ENCODE measurements at places on chromosomes 6 and 20. TPM values are rescaled to one million over a fixed set of nuclear protein-coding genes. Genes with fewer than 3 reads are reported as not detected.

CST4 gene
- 0.43 TPM for total RNA-seq

TFAP2D gene
- not detected for total RNA-seq

ADGRB3 gene
- 0.43 TPM for total RNA-seq

OR2H1 gene
- total RNA-seq: 0.14 TPM

COL9A1 gene
- not detected for total RNA-seq

NKX2-4 gene
- not detected for total RNA-seq

HNF4A gene
- total RNA-seq: not detected

ZNF341 gene
- 1.1 TPM for total RNA-seq

JPH2 gene
- 0.43 TPM for total RNA-seq

ADTRP gene
- 3.5 TPM for total RNA-seq

CTCFL gene
- total RNA-seq: not detected

LHFPL5 gene
- total RNA-seq: not detected

NFATC2 gene
- total RNA-seq: under 0.01 TPM

UBE2C gene
- 4.3 TPM for total RNA-seq

SEL1L2 gene
- not detected for total RNA-seq

NRN1 gene
- total RNA-seq: not detected

GABRR1 gene
- not detected for total RNA-seq

TMC2 gene
- 0.18 TPM for total RNA-seq

DDO gene
- total RNA-seq: 1.3 TPM

DEF6 gene
- total RNA-seq: 1.3 TPM

VGLL2 gene
- not detected for total RNA-seq

PRSS16 gene
- 0.28 TPM for total RNA-seq

CLIC5 gene
- total RNA-seq: not detected

LY6G6D gene
- not detected for total RNA-seq

OR2H2 gene
- not detected for total RNA-seq

MOXD1 gene
- total RNA-seq: 63.3 TPM

WFDC5 gene
- total RNA-seq: not detected

All from smooth muscle cell of bladder (primary cell).